Activated CD4-positive, CD25-positive, alpha-beta regulatory T cell treated with anti-CD3 and anti-CD28 coated beads, Interleukin-2, amount 50 U/mL, for 24 hours (primary cell): ENCODE measurements at places on chromosomes 6 and 20.

DNA sequence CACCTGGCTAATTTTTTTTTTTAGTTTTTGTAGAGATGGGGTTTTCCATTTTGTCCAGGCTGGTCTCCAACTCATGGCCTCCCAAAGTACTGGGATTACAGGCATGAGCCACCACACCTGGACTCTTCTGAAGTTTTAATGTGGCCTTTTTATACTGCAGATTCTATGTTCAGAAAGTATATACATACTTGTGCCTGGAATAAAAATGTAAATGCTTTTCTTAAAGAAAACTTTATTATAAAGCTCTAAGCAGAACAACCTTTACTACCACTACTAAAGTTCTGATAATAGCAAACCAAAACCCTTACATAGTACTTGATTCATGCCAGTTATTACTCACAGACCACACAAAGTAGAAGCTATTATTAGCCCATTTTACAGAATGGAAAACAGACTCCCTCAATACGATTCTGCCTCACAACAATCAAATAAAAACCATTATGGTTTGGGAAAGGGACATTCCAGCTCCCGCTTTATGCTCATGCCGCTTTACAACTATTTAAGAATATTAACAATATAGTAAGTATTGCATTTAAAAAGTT lies 5.3 kb downstream of the PHIP start:
- ATAC-seq, result peak; percentile 46

DNA sequence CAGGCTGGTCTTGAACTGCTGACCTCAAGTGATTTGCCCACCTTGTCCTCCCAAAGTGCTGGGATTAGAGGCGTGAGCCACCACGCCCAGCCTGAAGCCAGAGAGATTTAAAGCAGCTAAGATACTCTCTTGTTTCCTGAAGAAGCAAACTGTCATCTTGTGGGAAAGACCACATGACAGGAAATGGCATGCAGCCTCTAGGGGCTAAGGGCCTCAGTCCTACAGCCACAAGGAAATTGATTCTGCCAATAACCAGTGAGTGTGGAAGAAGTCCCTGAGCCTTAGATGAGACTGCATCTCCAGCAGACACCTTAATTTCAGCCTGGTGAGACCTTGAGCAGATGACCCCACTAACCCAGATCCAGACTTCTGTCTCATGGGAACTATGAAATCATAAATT lies 40.9 kb downstream of the KIZ start:
- no peak for ATAC-seq

- no peak for ATAC-seq
These were observed 20.4 kb downstream of the ZNF184 start for GRCh38 chr6:27452496-27452897.

GRCh38 chr6:89144354-89144906 lies 1.4 kb upstream of the PM20D2 start:
- no peak for ATAC-seq

- no peak for ATAC-seq
These were observed 34.2 kb upstream of the TBXT start for GRCh38 chr6:166201878-166202277.

- ATAC-seq, result no peak
These were observed 410.2 kb downstream of the CDC5L start for GRCh38 chr6:44797746-44798145.

GRCh38 chr6:140846503-140847261 lies 1286.0 kb upstream of the GJE1 start:
- no peak for ATAC-seq

DNA sequence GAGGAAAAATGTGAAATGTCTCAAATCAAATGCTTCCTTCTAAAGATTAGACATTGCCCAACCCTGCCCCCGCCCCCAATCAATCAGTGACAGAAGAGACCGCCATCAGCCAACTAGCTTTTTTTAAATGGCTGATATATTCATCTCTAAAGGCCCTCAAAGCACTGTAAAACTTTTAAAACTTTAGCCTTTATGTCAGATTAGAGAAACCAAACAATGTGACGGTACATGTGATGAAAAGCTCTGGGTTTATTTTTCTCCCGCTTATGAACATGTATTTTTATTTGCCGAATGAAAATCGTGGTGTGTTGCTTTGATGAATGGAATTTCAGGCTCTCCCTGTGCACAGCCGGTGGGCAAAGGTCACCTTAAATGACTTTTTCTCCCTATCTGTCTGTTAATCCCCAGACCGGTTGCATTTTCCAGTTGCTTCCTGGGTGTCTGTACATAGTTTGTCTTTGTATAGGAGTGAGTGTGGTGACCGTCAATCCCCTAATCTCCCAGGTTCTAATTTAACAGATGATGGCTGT lies 38.5 kb downstream of the TBC1D7 start:
- ATAC-seq, result no peak

DNA sequence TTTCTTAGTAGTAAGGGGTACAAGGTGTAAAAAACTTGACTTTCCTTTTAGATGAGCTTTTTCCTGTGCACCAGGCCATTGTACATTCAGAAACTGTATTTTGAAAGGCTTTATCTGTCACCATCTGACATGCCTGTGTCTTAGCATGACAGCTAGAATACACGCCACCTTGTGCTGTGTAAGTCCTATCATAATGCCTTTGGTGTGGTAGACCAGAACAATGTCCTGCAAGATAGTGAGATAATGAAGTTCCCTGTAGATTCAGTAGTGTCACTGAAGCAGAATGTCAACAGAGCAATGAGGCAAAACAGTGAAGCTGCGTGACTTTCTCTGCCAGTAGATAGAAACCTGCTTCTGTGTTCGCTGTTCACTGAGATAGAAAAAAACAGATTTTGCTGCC lies 105.8 kb downstream of the JAG1 start:
- peak; percentile 25 for ATAC-seq

- no peak for ATAC-seq
These were observed 139.4 kb upstream of the HMGN3 start for GRCh38 chr6:79373880-79374279.

DNA sequence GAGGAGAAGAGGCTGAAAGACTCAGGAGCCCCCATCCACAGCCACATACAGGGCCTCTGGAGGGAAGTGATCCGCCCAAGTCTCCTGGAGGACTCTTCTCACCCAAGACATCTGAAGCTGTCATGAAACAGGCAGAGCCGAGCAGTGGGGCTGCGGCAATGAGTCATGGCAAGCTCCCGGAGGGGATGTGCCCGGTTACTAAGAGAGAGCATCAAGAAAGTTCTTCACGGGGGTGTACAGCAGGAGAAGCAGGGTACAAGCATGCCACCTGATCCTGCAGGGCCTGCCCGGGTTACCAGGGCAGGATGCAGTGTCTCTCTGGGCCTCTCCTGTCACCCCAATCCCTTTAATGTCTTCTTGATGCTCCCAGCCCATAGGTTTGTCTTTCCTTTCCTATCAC lies 21.1 kb downstream of the TRIM26 start:
- ATAC-seq, result no peak

- ATAC-seq, result no peak
These were observed 20.8 kb downstream of the RALGAPA2 start for GRCh38 chr20:20691477-20692235.

GRCh38 chr20:32583581-32584070 lies 1.5 kb downstream of the NOL4L start:
- ATAC-seq, result peak; percentile 14

- ATAC-seq, result no peak
These were observed 142.8 kb downstream of the SMOC2 start for GRCh38 chr6:168583821-168584220.

DNA sequence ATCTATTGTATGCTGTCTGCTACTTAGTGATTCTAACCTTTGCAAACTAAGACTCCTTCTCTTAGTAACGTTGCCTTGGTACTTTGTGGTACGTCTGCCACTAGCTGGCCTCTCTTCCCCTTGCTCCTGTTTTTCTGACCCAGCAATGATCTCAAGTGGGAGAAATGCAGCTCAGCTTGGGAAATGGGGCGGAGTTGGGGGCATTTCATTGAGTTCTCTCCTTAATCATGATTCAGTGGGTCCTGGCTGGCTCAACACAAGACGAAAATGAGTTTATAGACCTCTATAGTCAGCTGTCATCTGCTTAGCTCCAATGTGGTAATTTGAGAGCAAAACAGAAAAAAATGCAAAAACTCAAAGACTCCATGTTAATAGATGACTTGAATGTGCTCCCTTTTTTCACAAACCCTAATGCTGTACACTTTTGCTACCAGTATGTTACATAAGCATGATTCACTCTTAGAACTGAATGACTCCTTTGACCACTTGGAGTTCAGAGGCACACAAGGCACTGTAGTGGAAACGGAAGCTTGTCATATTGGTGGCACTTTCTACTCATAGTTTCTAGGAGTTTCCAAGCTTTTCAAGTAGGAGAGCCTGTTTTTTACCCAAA lies 55.3 kb upstream of the SOX4 start:
- no peak for ATAC-seq

DNA sequence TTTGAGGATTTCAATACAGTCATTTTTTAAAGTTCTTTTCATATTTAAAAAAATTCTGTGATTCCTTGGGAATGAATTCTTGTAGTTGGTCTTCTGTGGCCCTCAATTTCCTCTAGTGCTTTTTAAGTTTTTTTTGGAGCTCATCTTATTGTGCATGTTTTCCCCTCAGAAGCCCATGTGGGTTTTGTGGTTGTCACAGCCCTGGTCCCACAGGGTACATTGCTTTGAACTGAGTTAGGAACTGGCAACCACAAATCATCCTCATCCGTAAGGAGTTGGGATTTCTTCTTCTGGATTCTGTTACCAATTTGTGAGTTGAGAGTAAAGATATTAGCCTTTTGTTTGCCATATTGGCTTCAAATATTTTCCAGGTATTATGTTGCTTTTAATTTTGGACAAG lies 89.9 kb downstream of the AKAP7 start:
- no peak for ATAC-seq

DNA sequence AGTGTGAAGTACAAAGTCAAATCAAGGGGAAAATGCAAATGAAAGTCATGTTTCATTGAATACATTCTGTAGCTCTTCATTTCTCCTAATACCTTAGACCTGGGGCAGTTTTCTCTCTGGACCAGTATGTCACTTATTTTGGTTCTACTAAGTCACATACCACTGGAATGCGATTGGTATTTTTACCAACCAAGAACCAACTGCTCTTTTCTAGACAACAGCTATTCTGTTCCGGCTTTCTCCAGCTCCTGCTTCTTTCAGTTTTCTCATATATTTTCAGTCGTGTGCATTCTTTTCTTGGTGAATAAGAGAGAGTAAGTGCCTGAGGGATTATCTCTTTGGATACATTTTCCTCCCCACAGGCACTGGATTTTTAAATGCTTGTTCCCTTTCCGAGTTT lies 39.2 kb upstream of the SPACA1 start:
- no peak for ATAC-seq

GRCh38 chr6:38495922-38496635 lies 143.7 kb downstream of the BTBD9 start:
- no peak for ATAC-seq

DNA sequence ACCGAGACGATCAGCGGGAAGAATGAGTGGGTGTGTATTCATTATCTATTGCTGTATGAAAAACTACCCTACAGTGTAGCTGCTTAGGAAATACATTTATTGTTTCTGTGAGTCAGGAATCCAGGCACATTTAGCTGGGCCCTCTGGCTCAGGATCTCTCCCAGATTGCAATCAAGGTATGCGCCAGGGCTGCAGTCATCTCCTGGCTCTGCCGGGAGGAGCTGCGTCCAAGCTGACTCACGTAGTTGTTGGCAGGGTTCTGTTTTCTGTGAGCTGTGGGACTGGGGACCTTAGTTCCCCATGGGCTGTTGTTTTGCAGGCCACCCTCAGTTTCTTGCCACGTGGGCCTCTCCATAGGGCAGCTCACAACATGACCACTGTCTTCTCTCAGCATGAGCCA lies 68.2 kb upstream of the FUCA2 start:
- no peak for ATAC-seq

DNA sequence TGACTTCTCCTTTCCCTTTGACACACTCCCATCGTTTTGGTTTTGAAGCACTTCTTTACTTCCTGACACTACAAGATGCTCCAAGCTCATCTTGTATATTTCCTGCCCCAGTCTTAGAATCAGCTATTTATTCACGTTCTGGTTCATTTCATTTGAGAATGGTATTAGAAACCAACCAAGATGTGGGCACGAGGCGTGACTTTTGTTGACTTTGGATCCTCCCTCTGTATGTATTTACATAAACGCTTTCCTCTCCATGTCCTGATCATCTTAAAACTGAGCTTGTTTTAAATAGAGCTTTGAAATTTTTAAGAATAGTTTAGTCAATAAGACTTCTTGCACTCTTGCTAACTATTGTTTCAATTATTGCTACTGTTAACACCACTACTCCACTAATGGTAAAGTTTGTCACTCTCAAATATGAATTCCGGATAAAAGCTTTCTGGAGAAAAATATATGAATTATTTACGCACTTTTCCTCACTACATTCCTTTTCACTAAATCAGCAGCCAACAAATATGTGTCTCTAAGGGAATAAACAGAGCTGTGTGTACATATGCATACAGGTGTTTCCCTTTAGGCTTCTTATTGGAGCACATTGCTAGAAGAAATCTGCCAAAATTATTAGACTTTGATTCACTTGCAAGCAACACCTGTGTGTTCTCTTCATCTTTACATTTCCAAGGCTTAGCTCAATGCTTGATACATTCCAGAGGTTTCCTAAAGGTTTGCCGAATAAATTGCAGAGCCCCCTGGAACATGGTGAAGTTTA lies 77.3 kb upstream of the TMEM244 start:
- ATAC-seq, result no peak

- no peak for ATAC-seq
These were observed 228.7 kb downstream of the BCKDHB start for GRCh38 chr6:80335121-80335531.

DNA sequence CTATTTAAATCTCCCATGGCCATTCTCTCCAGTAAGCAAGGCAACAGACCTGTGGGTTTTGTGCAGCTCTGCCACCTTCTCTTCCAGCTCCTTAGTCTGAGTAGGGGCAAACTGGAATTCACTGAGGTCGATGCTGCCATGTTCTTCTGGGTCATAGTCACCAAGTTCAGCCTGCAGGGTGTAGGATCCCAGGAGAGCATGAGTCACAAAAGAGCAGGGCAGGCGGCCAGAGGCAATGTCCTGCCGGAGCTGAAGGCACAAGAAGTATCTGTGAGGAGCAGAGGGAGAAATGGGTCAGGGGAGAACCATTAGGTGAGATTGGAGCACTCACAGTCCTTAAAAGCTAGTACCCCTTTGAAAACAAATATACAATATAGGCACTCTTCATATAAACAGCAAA lies 73.7 kb downstream of the SMLR1 start:
- ATAC-seq, result no peak

GRCh38 chr20:17762243-17762872 lies 62.6 kb downstream of the BANF2 start:
- ATAC-seq, result no peak

DNA sequence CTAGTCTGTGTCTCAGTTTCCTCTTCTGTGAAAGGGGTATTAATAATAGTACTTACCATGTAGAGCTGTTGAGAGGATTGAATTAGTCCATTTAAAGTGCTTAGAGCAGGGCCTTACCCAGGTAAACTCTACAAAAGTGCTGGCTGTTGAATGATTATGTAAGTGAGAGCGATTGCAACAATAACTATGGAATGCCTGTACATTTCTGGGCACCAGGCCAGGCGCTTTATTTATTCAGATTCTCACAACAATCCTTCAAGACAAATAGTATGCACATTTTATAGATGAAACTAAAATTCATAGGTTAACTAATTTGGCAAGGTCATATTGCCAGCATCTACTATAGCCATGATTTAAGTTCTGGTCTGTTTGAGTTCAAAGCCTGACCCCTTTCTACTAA lies 78.3 kb upstream of the MMS22L start:
- ATAC-seq, result no peak
